ENCODE measurements at places on chromosomes 11 and 22.

- no peak for DNase-seq
These were observed 4.2 kb downstream of the ABCC8 start for GRCh38 chr11:17472467-17472866.

DNA sequence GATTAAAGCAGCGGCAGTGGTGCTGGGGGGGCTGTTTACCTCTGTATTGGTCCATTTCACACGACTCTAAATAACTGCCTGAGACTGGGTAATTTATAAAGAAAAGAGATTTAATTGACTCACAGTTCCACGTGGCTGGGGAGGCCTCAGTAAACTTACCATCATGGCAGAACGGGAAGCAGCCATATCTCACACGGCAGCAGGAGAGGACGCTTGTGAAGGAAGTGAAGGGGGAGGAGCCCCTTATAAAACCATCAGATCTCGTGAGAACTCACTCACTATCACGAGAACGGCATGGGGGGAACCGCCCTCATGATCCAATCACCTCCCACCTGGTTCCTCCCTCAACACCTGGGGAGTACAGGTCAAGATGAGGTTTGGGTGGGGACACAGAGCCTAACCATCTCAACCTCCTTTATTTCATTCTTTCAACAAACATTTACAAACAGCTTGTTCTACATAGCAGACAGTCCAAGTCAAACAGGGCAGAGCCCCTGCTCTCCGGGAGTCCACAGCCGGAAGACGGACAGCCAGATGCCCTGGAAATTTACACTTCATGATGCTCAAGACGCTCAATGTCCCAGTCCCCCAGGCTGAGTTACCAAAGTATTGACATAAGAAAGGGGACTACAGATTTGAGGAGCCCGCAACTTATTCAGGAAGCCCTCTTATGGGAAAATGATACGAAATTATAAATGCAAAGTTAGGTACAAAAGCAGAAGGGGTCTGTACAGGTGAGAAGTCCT lies 26.3 kb upstream of the HMGXB4 start:
- DNase-seq: no peak

GRCh38 chr11:44865866-44866272 lies 84.8 kb downstream of the TP53I11 start:
- DNase-seq: no peak

- peak; percentile 21 for DNase-seq
These were observed 69.2 kb upstream of the INCENP start for GRCh38 chr11:62054484-62055121.

- DNase-seq: no peak
These were observed 102.6 kb downstream of the PLEKHA7 start for GRCh38 chr11:16911658-16912057.

DNA sequence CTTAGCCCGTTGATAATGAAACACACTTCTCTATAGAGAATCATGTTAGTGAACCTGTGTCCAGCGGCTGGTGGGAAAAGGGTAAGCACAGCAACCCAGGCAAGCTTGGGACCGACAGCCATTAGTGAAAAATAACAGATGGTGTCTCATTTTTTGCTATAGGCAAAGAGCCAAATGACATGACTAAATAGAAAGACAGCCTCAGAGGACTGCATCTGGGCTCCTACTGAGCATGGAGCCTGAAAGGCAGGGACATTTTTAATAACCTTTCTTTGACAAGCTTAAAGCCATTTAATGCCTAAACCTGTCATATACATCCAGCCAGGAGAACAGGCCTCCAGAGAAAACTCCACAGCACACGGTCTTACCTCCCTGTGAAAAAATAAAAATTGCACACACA lies 67.0 kb downstream of the FANCF start:
- DNase-seq: no peak

- no peak for DNase-seq
These were observed 5.1 kb downstream of the PATE2 start for GRCh38 chr11:125773516-125773915.

GRCh38 chr11:57094181-57094935 lies 87.4 kb upstream of the LRRC55 start:
- peak; percentile 47 for DNase-seq

- DNase-seq: no peak
These were observed 45.6 kb downstream of the COMMD9 start for GRCh38 chr11:36243641-36244040.

DNA sequence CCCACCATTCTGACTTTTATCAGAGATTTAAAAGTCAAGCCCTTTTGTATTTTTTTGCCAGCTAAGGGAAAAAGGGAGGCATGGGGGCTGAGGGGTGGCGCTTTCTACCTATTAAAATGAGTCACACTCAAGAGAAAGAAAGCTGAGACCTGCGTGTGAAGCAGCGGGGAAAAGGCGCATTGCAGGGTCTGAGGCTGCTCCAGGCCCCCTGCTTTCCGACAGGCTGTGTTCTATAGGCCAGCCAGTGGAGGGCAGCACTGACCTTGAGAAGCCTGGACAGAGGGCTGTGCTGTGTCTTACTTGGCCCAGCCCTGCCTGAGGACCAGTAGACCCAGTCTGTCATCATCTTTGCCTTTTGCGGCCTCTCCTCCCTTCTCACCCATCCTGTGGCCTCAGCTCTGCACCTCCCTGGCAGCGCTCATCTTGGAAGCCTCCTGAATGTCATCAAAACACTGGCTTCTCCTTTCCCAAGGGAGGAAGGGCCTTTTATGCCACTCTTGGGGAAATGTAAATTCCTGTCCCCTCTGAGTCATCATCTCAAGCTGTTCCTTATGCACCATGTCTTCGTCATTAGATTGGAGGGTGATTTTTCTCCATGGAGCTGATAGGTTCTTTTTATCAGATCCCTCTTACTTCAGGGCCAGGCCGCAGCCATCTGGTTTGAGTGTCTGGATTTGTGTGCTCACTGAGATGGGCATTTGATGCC lies 12.6 kb upstream of the MAPK8IP1 start:
- DNase-seq: peak; percentile 46
